ENCODE measurements at places on chromosomes 6 and 20.

DNA sequence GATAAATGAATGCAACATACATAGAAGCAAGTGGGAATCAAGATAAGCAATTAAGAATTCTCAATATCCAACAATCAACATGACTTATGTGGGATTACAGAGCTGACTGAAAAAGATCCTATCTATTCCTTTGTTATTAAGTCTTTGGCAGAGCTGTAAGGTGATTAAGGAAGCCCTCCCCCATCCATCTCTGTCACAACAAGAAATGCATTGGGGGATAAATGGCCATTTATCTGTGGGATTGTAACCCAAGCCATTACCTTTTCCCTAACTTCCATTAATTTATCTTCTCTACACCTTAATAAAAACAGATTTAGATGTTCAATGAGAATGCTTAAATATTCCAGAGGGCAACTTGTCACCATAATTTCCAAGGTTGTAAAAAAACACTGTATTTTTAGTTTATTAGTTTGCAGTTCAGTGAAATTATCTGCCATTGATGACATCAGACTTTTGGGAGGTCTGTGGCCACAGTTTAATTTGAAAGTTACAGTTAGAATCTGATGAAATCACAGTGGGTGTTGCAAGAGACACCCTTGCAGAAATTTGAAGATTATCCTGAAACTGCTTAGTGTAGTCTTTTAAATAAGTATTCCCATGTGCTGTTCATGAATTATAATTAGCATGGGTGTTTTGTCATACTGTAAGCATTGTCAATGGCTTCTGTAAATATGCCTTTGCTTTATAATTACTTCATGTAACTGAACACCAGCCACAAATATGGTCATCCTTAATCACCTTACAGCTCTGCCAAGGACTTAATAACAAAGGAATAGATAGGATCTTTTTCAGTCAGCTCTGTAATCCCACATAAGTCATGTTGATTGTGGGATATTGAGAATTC lies 49.4 kb upstream of the FYN start:
- no peak for DNase-seq

DNA sequence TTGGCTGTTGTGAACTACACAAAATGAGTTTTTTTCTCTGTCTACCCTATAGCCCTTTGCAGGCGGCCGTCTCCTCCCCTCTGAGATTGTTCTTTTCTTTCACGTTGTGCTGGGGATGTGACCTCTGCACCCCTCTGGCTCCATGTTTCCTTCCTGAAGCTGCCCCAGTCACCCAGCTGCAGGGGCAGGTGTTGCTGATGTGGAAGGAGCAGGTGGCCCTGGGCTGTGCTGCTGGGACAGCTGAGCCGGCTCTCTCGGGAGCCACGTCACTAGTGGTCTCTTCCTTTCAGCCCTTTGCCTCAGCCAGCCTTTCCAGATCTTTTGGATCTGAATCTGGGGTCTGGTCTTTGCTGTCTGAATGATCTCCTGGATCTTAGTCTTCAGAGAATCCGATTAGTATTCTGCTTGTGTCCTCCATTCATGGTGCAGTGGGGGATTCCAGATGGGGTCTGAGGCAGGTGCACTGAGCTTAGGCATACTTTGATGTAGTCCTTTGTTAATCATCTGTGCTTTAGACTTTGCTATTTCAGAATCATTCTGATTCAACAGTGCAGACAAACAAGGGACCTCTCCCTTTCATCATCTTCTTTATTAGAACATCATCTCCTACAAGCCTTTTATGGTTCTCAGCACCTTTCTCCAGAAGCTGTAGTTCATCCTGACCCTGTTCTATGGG lies 31.4 kb downstream of the TMEM181 start:
- no peak for DNase-seq

DNA sequence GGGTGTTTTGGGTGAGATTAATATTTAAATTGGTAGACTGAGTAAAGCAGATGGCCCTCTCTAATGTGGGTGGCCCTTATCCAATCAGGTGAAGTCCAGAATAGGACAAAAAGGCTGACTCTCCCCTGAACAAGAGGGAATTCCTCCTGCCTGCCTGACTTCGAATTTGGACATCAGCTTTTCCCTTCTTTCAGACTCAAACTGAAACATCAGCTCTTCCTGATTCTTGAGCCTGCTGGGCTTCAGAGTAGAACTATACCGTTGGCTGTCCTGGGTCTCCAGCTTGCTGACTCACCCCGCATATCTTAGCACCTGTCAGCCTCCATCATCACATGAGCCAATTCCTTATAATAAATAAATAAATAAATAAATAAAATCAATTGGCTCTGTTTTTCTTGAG lies 15.0 kb upstream of the TGM6 start:
- DNase-seq: no peak

- DNase-seq: no peak
These were observed 17.8 kb downstream of the RAB44 start for GRCh38 chr6:36715469-36715868.

DNA sequence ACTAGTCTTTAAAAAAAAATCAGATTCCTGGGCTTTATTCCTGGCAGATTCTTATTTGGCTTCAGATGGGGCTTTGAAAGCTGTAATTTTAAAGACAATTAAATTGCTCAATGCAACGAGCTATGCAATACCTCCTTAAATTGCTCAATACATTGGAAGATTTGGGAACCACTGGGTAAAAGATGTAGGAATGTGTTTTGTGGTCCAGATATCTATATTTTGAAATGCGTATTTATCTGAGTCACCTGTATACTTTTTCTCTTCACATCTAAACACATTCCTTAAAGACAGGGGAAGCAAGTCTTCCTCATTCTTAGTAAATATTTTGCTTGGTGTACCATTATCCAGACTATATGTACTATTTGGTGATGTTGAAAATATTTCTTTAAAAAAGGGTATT lies 29.6 kb upstream of the MAP7 start:
- no peak for DNase-seq

DNA sequence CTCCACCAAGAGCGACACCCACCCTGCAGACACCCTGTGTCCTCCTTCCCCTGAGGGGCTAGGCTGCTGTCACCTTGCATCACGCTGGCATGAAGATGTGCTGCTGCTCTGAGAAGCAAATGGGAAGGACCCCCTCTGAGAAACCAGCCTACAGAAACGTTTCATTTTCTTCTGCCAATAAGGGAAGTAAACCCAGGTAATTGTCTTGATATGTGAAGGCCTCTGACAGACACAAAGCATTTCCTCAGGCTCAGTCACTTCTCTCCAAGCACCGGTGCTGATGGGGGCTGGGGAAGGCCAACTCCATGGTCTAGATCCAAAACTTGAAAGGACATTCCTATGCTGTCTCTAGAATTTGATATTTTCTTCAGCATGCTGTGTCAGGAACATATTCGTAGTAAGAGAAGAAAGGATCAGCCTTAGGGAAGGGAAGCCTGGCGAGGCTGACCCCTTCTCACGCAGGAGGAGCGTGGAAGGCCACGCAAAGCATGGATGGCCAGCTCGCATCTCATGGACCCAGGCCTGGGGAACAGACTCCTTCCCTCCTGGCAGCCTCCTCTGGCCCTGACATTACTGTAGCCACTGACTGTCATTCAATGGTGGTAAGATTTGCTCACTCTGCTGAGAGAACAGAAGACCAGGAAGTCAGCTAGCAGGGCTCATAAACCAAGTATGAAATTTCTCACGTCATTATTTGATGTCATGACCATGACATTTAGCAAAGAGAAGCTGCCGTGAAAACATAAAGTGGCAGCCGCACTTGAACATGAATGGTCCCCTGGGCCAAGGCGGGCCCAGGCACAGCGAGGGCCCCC lies 20.4 kb downstream of the ACSS1 start:
- DNase-seq: no peak

DNA sequence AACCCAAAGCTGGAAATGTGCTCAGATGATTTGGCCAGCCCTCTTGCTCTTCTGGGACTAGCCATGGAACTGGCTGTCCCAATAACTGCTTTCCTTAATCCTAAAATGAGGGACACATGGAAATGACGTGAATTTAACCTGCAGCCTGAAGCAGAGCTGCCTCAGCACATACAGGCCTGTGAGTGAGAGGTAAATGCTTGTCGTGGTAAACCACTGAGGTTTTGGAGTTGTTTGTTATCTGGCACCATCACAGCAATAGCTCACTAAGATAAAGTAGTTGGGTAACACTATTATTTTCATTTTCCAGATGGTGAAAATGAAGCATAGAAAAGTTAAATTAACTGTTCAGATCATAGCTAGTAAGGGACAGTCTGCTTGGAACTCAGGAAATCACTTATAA lies 333.4 kb upstream of the CHD6 start:
- DNase-seq: no peak

- no peak for DNase-seq
These were observed 9.9 kb downstream of the NRN1 start for GRCh38 chr6:5996714-5997419.

GRCh38 chr6:99324996-99325395 lies 24.5 kb downstream of the FAXC start:
- DNase-seq: no peak

GRCh38 chr6:118122161-118122725 lies 215.2 kb downstream of the SLC35F1 start:
- DNase-seq: no peak

DNA sequence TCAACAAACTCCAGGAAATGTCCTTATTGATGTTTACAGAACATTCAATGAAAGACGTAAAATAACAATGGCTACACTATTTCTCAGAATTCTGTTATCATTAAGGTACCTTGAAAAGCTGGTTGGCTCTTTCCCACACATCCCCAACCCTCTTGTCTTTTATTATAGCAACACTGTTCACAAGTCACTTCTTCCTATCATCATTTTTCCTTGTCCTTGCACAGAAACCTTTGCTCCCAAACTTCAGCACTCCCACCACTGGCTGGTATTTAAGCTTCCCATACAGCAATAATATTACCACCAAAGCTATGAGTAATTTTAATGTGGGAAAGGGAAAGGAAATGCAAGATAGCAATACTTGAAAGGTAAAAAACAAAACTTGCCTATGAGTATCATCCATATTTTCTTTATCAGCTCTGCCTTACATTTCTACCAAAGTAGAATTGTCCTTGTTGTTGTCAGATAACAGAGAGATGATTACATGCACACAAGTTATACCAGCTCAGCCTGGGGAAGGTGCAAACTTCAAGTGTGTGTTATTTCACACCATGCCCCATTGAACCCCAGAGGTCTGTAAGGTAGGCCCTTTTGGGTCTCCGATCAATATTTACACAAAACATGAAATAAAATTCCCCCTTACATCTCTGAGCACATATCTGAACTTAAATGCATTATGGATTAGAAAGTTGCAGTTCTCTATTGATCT lies 32.2 kb downstream of the ARHGAP18 start:
- no peak for DNase-seq

GRCh38 chr20:32089637-32090362 lies 19.7 kb upstream of the TM9SF4 start:
- DNase-seq: no peak

GRCh38 chr20:4476903-4477500 lies 244.7 kb upstream of the PRND start:
- DNase-seq: no peak

GRCh38 chr6:16089232-16090062 lies 39.4 kb upstream of the MYLIP start:
- DNase-seq: no peak

DNA sequence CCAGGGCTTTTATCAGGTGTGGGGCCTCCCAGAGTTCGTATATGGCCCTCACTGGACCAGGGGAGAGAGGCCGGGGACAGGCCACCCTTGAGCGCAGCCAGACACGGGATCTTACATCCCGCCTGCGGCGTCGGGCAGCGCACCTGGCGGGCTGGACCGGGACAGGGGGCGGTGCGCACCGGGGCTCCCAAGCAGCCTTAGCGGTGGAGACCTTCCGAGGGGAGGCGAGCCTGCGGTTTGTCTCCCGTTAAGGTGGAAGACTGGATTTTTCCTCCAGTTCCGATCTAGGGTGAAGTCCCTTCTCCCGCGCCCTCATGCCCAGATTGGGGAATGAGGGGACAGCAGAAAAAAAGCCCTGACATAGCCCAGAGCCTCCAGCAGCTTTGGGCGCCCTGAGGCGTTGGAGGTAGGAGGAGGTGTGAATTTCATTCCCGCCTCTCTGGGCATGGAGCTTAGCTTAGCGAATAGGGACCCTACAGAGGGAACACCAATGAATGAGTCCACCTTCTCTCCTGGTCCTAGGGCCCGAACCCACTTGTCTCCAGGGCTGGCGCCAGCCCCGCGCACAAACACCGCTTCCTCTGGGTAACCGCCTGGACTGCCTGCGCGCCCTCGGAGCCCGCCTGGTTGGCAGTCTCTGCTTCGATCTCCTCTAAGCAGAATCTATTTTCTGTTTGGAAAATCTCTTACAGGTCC lies 6.7 kb upstream of the LAMP5 start:
- no peak for DNase-seq

- no peak for DNase-seq
These were observed 76.7 kb downstream of the CEP162 start for GRCh38 chr6:84150705-84151104.

DNA sequence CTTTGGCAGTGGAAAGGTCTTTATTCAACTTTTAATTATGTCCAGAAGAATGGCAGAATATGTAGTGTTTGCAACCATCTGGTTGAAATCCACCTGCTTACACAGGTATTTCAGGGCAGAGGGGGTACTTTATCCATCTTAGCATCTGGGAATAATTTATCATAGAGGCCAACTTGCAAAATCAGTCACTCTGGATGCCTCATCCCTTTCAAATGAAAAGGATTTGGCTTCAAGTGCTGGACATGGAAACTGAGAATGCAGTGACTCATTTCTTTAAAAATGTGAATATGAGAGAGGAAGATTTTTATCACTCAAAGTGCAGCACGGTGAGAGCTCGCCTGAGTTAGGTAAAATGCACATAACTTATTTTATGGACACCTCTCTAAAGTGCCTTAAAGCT lies 758.3 kb downstream of the KIF16B start:
- no peak for DNase-seq

DNA sequence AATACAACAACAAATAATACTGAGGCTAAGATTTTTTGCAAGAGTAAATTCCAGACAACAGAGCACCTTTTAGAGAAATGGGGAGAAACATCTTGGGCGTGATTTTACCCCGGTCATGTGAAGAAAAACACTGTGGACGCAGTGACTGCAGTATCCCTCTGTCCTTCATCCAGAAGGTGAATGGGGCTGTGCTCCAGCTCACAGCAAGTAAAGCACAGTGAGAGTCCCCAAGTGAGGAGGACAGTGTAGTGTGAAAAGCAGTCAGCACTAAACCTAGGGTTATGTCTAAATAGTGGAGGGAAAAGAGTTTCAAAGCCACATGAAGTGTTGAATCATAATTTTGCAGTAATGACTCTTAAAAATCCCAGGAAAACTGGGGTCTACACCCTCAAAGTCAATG lies 338.4 kb downstream of the PACRG start:
- no peak for DNase-seq

- DNase-seq: no peak
These were observed 915.2 kb downstream of the TFAP2A start for GRCh38 chr6:9499709-9500108.

GRCh38 chr6:166796610-166797009 lies 159.7 kb downstream of the RNASET2 start:
- no peak for DNase-seq

All from CD8-positive, alpha-beta memory T cell (primary cell).